ENCODE measurements at places on chromosomes 12 and 14.

- no peak for DNase-seq
Measured at GRCh38 chr12:108770963-108771362, 39.6 kb upstream of the CORO1C start.

DNA sequence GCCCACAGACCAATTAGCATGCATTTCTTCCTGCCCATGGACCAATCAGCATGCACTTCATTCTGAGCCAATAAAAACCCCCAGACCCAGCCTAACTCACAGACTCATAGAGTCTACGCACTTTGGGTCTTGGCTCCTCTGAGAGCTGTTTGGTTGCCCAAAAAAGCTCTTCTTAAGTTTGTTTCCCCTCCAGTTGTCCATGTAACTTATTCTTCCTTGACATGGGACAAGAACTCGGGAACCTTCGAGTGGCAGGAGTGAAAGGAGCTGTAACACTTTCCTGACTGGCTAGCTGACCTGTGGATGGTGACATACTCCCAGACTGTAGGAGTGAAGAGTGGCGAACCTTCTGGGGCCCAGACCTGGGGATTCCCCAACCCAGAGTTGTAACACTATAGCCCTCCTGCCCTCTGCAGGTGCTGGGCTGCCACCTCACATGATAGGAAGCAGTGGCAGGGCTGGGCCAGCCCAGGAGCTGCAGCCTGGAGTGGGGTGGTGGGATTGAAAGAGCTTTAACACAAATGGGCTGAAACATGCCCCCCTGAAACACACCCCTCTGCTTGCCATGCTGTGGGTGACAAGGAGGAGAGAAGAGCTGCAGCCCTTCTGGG lies 4.4 kb upstream of the BTBD7 start:
- DNase-seq = no peak

GRCh38 chr14:35369701-35370191 lies 34.8 kb downstream of the NFKBIA start:
- no peak for DNase-seq

DNA sequence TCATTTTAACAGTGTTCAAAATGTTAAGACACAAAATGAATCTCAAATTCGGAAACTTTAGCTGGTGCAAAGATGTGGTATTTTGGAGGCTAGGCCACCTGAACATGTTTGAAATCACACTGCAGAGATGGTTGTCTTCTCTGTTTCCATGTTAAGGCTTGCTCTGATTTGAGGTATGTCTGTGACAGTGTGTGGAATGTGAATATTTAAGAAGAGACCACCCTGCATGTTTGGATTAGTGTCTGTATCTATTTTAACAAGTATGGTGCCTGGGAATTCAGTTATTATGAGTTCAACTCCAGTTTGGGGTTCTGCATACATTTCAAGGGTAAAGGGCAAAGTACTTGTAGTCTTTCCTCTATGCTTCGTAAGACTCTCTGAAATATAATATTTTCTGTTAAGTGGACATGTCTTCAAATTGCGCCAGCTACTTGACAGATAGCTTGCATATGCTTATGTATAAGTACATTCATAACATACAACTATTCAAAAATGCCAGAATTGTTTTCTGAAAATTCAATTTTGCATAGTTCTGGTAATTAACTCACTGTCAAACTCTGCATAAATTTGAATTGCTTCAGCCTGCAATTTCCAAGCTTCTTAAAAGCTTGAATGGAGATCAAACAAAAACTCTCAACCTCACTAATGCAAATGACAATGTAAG lies 424.0 kb downstream of the ADAMTS20 start:
- DNase-seq = no peak

DNA sequence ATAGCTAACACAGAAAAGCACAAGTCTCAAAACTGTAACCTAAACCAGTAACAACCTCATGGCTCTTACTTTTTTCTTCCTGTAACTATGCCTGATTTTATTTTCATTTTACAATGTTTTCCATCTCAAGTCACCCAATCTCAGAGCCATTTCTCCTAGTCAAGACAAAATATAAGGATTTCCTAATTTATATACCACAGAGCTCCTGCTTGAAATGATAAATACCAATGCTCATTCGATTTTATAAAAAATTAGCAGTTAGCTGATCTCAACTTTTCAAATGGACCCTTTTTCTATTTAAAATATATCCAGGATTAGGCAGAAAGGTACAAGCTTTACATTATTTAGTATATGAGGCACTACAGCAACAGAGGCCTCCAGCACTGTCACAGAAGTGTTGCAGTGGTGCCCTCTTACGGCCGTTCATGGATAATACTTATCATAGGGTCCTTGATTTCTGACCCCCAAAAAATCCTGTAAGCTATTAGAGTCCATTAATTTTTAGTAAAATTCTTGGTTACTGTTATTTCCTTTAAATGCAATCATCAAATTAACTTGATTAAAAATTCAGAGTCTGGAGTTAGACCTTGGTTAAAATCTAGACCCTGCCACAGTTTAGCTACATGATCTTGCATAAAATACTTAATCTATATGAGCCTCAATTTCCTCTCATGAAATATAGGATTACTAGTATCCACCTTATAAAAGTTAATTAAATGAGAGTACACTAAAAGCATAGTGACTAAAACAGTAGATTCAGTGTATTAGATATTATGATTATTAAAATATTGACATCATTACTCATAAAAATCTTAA lies 68.3 kb downstream of the SEC23A start:
- no peak for DNase-seq

- DNase-seq = no peak
Measured at GRCh38 chr12:25629341-25629740, 76.3 kb upstream of the LMNTD1 start.

DNA sequence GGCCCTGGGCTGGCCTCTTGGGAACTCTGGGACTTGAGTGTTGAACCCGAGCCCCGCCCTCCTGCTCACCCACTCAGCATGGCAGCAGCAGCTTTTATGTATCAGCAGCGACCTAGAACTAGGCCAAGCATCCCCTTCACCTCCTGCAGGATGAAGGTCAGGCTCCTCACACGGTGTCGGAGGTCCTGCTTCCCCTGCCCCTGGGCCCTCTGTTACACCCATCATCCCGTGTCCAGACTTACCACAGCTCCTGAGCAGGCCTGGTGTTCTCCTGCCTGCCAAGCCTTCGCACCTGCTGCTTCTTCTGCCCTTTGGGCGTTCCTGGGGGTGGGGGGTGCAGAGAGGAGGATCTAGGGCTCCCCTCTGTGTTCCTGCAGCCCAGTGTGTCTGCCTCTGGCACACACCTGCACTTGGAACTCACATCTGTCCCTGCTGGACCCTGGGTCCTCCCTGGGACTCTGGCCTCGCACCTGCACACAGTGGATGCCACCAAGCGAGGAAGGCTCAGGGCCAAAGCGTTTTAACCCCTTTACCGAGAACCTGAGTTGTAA lies 80.3 kb downstream of the PAPOLA start:
- no peak for DNase-seq

DNA sequence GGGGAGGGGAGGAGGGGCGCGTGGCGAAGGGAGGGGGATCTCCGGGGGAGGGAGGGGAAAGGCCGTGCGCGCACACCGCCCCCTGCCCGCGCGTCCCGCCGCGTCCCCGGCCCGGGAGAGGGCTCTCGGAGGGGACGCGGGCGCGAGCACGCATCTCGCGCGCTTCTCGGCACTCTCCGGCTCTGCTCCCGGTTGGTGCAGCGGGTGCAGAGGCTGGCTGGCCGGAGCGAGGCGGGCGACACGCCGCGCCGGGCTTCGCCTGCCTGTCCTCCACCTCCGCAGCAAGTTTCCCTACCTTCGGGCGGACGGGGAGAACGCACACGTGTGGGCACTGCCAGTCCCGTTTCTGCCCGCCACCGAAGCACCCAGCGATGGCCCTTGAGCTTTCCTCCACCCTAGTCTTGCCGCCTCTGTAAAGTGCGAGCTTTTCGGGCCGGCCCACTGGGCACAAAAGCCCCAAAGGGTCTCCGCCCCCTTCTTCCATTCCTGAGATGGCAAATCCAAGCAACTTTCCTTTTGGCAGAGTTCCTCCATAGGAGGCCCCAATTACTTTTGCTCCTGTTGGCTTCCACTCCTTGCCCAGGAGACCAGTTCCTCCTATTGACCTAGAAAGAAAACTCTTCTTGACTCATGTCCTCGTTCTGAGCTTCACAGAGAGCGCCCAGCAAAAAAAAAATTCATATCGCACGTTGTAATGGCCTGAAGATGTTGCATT lies 363 bp upstream of the CSAD start:
- DNase-seq = peak; percentile 67

GRCh38 chr12:88299567-88300101 lies 157.5 kb downstream of the TMTC3 start:
- DNase-seq = peak; percentile 58

GRCh38 chr14:93214598-93214997 lies 7.5 kb downstream of the UBR7 start:
- DNase-seq = no peak

DNA sequence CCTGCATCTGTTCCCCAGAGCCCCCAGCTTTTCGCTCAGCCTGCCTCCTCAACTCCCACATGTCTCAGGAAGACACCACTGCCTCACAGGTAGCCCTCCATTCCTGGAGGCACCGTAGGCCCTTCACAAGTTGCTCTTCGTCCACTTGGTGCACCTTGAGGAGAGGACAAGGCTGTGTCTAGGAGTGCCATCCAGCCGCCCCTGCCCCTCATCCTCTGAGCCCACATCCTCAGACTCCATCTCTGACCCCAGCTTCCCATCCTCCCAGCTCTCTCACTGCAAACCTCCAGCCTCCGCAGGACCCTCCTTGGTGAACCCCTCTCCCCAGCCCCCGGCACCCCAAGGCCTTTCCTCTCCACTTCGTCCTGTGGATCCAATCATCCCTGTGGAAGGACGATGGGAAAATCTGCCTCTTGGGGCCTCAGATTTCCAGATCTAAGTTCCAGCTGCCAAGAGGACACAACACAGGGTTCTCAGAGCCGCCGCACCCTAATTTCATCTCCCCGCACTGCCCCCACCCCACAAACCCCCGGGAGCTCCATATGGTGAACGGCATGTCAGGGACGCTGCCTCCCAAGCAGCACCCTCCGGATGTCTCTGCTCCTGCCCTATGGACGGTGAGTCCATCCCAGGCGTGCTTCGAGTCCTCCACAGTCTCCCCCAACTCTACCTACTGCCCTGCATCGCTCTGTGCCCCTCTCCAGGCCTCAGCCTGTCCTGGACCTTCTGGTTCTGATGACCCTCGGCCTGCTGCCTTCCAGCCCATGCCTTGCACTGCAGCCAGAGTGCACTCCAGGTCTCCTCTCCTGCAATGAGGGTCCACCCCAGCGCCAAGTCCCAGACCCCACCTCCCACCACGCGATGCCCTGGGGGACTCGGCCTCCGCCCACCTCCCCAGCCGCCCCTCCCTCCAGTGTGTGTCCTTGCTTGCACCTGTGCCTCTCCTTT lies 314.1 kb upstream of the DIO3 start:
- no peak for DNase-seq

GRCh38 chr14:36967892-36968555 lies 204.4 kb downstream of the SLC25A21 start:
- DNase-seq = no peak

DNA sequence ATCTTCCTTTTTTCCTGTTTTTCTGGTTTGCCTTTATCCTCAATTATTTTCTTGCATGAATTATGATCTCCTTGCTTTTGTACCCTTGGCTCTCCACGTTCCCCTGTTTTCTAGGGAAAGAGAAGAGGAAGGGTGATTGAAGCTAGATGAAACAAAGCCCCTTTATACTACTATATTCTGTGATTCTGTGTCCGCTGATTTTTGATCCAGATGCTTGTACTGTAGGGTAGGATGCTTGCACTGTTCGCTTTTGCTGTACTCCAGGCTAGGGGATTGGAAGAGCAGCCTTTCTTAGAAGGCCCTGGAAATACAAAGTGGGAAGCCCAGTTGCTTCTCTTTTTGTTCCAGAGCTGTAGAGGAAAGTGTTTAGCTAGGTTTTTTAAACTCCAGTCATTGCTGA lies 35.1 kb upstream of the KLHDC2 start:
- no peak for DNase-seq

DNA sequence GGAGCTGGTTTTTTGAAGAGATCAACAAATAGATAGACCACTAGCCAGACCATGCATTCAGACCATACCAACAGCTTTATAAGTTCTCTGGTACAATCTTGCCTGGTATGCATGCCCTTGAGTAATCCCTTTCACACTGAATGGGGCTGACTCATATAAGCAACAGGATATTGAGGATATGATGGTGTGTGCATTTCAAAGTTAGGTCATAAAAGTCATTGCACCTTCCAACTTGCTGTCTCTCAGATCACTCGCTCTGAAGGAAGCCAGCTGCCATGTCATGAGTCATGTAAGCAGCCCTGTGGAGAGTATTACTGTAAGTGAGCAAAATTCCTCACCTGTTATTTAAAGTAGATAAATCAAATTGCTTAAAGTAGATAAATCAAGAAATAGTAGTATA lies 45.0 kb upstream of the OR6J1 start:
- DNase-seq = no peak

- no peak for DNase-seq
Measured at GRCh38 chr12:51958542-51958941, 7.0 kb downstream of the ACVR1B start.

DNA sequence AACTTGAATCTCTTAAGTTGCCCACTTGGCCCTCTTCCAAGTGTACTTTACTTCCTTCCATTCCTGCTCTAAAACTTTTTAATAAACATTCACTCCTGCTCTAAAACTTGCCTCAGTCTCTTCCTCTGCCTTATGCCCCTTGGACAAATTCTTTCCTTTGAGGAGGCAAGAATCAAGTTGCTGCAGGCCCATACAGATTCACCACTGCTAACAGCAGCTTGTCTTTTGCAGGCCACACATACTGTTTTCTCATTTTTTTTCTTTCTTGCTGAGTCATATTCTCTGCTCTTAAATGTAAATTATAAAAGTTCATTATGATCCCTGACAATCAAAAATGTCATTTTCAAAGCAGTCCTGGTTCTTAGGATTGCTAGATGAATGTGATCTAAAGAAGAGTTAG lies 1820.8 kb upstream of the FLRT2 start:
- no peak for DNase-seq

GRCh38 chr12:46049665-46050064 lies 59.3 kb upstream of the SCAF11 start:
- no peak for DNase-seq

DNA sequence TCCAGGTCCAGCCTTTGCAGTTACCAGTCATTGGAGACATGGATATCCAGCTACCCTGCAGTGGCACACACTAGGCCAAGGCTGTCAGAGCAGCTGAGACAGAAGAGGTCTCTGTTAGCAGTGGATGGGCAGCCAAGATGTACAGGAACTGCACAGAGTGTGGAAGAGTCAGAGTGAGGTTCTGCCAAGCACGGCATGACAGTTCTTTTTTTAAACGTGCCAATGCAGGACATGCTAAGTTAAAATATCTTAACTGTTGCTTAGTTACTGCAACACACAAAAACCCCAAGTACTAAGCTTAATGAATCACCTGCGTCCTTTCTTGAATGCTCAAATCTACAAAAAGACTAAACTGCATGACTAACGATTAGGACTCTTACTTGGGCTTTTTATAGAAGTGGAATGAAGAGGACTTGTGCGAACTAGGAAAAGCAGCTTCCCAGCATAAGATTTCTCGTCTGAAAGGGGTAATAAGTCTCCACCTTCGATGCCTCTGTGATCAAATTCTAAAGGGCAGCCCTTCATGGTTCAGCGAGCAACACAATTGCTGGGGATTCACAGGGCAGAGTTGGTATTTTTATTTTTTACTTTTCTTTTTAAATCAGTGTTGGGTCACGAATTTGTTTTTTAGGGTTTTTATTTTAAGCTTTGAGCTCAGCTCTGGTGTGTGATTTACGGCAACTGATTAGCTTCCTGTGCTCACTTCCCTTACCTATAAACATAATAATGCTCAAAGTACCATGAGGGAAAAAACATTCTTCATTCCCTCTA lies 20.6 kb downstream of the MAPK1IP1L start:
- no peak for DNase-seq
